NCI-H2081 (cell line): ENCODE measurements at places on chromosomes 12 and 14.

GRCh38 chr12:23504043-23504442, 445.4 kb downstream of the SOX5 start:
- DNase-seq: no peak

GRCh38 chr12:75553836-75554555, 42.6 kb upstream of the KRR1 start:
- no peak for DNase-seq

GRCh38 chr12:126617312-126617711, 1552.1 kb downstream of the AACS start:
- DNase-seq: no peak

- DNase-seq: no peak
Observed at GRCh38 chr12:104180374-104180773, 35.2 kb upstream of the TXNRD1 start.

DNA sequence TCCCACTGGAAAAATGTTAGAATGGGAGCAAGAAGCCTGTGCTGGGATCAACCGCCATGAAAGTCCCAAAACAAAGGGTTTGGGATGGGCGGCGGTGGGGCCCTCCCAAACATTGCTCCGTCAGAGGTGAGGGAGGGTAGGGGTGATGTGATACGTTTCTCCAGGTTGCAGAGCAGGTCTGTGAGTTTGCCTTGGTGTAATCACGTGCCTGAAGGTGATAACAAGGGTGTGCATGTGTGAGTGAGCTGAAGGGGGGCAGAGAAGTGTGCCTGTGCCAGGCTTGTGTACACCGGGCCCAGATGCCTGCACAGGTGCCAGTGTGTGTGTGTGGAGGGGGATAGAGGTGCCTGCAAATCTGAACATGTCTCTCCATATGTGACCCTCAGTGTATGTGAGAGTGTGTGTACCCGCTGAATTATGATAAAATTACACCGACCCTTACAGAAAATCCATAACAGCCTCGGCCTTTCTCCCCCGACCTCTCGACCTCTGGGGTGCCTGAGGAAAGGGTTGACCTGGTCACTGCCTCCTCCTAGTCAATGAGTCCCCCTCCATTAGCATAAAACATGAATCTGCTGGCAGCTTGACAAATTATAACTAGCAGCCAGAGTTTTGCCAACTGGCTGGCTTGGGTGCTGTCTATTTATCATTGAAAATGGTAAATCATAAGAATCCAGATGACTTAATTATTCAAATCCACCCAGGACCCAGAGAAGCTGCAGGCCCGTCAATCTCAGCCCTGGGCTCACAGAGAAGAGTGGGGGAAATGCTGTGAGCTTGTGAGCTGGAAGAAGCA, 55.6 kb downstream of the SMUG1 start:
- DNase-seq: no peak
